ELR (cell line): ENCODE measurements at places on chromosomes 13 and 19.
A peak's percentile ranks its signal among the peaks of the same experiment; 100 is the strongest.

GRCh38 chr13:77883328-77883727 is 35.3 kb downstream of the EDNRB start:
- no peak for DNase-seq

- DNase-seq, result no peak
Measured at GRCh38 chr13:100506154-100506553, 82.4 kb downstream of the GGACT start.

DNA sequence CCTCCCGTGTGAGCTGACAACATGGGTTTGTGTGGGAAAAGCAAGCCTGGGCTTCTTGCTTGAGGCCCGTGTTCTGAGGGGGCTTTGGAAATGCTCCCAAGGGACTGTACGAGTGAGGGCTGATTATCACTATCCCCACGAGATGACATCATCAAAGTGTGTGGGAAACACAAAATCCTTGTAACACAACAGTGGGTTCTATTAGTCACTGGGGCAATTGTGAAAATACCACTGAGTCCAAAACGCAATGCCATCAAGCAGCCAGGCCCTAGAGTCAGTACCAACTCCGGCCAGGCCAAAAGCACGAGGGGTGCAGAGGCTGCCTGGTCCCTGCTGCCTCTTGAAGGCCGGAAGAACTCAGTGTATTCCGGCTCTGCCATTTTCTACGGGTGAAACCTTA is 29.6 kb downstream of the CAPS start:
- no peak for DNase-seq

DNA sequence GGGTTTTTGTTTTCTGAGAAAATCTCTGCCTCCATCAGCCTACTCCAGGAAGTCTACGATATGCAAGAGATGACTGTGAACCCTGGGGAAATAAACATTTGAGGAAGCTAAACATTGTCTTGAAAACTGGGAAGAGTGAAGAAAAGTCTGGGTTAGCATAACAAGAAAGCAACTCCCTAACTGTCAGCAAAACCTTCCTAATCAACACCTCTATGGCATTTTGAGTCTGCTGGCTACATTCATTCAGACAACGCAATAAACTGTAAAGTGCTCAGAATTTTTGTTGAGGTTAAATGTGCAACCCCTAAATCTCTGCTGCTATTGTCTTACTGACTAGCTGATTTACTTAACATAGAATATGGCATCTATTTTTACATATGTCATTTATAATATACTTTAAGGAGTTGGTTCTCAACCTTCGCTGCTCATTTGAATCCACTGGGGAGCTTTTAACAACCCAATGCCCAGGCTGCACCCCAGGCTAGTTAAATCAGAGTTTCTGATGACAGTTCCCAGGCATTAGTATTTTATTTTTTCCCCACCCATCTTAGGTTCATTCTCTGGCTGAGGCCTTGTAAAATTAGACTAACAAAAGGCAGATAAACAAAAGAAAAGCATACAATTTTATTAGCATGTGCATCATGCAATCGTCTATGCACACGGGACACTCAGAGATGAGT is 45.3 kb upstream of the SERTM1 start:
- DNase-seq, result no peak

DNA sequence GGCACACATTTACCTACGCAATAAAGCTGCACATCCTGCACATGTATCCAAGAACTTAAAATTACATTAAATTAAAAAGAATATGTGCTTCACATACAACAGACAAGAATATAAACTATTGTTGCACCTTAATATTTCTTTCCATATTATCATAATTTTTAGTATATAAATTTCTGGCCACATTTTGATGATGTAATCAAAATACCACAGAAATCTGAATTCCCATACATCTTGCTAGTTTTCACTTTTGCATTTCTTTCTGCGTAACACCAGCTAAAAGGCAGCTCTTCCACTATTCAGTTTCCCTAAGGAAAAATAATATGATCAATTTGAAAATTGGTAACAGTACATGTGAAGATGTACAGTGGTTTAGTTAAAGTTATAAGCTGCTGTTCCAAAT is 42.6 kb downstream of the FGF14 start:
- no peak for DNase-seq

- peak; percentile 49 for DNase-seq
Measured at GRCh38 chr19:40933025-40933424, 51.0 kb upstream of the CYP2A7 start.

DNA sequence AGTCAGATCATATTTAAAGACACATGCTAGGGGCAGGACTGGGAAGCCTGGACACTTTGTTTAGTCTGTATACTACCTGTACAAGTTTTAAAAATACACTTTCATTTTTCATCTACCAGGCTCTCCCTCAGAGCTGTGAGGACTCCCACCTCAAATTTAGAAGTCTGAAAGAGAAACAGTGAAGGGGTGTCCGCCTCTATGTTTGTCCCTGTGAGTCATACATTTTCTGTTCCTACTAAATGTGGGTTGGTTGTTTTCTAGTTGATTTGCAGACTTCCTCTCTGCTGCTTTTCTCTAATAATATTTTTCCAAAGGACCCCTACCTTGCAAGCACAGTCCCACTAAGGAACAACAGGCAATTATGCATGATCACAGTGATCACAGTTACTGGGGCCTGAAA is 110.5 kb downstream of the ENOX1 start:
- no peak for DNase-seq

GRCh38 chr19:44725251-44725650 is 23.3 kb upstream of the BCL3 start:
- no peak for DNase-seq

DNA sequence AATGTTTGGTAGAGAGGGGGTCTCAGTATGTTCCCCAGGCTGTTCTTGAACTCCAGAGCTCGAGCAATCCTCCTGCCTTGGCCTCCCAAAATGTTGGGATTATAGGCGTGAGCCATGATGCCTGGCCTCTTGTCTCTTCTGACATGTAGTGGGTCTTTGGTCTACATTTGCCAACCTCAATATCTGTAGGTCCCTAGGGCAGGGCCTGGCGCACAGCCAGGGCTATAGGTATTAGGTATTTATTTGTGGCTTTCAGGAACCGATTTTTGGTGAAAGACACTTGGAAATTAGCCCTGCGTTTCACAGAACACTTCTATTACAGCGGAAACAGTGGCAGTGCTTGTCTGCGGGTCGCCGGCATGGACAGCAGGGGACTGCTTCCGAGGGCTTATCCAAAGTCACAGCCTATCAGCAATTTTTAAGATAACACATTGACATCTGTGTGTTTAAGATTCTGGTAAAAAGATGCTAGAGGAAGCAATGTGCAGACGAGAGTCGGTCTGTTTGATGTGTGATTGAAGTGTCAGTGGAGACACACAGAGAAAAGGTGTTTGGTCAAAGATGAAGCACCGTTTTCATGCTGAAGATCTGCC is 14.5 kb downstream of the ZNF536 start:
- DNase-seq, result no peak

GRCh38 chr19:28999724-29000433 is 213.1 kb downstream of the UQCRFS1 start:
- DNase-seq, result no peak

DNA sequence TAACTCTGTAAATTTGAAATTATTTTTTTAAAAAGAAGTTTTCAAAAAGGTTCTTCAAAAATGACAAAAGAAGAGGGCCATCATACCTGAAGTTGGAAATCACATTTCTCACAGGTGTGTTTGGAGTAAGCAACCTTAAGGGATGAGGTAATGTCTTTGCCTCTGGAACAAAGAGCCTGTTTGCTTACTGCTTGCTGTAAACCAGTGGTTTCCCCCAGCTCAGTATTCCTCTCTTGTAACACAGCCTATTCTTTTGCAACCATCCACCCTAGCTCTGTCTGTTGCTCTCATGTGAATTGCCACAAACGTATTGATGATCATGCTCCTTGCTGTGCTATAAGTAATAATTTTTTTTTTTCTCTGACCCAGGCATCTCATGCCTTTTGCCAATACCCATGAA is 38.1 kb downstream of the UCHL3 start:
- no peak for DNase-seq

- no peak for DNase-seq
Measured at GRCh38 chr13:109401307-109401706, 385.1 kb downstream of the IRS2 start.
